ENCODE measurements at places on chromosomes 1 and 21.

DNA sequence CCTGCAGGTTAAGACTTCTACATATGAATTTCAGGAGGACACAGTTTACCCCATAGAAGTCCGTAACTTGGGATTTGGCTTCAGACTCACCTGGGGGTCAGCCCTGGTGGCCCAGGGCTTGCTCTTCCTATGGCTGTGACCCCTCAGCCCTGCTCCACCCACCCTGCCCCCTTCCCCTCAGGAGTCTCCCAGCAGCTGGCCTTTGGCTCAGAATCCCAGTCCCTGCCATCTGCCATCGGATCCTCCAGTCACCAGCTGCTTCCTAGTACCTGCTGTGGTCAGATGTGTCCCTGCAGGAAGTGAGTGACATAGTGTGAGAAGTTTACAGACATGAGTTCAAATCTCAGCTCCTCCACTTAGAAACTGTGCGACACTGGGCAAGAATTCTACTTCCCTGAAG, 332.6 kb downstream of the NPHP4 start:
- no peak for DNase-seq

DNA sequence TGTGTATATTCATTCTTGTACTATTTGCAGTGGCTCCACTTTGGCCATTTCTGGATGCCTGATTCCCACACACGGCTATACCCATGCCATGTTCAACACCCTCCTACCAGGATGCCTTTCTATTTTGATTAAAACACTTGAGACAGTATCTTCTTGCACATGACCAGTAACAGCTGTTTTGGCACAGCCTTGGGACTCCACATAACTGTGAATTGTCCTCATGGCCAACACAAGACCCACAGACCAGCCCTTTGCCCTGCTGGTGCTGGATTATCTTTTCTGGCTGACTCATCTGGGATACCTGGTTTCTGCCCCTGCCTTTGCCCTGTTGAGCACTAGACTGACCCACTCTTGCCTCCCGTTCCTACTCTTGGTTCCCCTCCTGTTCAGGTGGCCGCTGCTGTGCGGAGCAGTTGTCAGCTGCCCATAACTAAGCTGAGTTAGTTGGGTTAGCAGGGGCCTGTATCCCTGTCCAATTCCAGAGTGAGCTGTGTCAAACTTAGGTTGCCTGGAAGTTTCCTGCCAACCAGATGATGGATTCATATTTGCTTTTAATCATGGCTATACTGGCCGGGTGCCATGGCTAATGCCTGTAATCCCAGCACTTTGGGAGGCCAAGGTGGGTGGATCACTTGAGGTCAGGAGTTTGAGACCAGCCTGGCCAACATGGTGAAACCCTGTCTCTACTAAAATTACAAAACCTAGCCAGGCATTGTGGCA, 10.8 kb upstream of the EYA3 start:
- DNase-seq = no peak

DNA sequence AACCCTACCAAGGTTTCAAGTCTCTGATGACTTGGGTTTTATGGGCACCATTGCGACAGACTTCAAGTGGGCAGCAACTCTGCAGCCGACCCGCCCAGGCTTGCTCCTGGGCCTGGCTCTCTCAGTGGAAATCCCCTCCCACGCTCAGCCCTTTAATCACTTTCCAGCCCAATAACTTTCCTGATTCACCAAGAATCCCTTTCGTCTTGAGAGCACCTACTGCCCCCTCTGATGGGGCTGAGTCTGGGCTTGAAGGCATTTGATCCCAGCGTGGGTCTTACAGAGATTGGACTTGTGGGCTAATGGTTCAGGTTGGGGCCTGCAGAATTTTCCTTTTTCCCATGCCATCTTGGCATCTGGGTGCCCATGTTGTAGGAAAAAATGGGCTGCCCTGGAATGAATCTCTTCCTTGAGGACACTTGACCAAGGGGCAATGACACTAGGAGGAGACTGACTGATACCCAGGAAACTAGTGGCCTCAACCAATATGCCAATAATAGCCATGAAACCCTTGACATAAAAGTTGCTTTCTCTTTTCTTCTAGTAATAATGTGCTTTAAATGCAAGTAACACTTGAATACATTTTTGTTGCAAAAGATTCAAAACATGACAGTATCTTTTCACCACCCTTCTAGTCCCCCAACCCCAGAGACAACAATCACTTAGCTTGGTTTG, 7.8 kb upstream of the PHLDA3 start:
- no peak for DNase-seq

DNA sequence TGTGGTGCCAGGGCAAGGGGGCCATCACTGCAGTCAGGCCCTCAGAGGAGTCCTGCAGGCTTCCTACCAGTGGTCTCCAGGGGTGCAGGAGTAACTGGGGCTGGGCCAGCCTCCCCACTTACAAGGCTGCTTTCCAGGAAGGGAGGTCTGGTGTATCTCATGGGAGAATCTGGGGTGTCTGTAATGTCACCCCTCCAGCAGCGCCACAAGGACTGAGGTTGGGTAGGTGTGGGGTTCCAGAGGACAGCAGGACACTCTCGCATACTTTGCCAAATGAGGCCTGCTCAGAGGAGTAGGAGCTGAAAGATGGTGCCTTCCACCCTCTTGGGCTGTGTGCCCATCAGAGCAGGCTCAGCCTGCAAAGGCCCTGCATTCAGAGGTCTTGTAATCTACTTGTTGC, 46.9 kb downstream of the TNNT2 start:
- no peak for DNase-seq

Data from fibroblast of skin of back (primary cell).